Fibroblast of skin of left biceps (primary cell): ENCODE measurements at places on chromosomes 5 and 9.
A peak's percentile ranks its signal among the peaks of the same experiment; 100 is the strongest.

GRCh38 chr5:65760504-65761275 lies 38.7 kb downstream of the NLN start:
- peak; percentile 35 for DNase-seq

DNA sequence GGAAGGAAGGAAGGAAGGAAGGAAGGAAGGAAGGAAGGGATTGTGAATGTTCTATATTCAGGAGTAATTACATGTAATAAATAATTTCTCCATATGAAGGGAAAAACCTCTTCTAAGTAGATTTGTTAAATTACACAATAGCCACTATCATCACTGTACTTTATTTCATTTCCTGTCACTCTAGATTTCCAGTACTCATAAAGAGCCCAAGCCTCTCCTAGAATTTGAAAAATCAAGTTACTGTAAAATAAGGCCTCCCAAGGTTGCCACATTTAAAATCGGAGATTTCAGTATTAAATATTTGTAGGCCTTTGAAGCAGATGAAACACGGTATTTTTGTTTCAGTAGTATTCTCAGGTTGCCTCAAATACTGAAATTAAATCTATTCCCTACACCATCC lies 499.0 kb downstream of the CDH10 start:
- DNase-seq, result no peak

DNA sequence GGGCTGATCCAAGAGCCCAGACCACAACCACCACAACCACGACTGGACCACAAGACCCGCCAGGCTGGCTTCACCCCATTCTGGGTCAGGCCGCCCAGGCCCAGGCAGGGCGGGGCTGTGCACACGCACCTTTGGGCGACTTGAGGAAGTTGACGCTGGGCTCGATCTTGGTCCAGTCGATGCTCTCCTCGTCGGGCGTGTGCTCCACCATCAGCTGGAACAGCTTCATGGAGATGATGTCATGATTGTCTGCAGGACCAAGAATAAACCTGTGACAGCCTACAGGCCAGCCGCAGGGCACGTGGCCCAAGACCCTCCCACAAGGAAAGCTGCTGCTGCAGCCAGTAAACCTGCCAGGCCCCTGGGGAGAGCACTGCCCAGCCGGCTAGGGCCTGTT lies 17.3 kb downstream of the LMAN2 start:
- DNase-seq, result no peak

DNA sequence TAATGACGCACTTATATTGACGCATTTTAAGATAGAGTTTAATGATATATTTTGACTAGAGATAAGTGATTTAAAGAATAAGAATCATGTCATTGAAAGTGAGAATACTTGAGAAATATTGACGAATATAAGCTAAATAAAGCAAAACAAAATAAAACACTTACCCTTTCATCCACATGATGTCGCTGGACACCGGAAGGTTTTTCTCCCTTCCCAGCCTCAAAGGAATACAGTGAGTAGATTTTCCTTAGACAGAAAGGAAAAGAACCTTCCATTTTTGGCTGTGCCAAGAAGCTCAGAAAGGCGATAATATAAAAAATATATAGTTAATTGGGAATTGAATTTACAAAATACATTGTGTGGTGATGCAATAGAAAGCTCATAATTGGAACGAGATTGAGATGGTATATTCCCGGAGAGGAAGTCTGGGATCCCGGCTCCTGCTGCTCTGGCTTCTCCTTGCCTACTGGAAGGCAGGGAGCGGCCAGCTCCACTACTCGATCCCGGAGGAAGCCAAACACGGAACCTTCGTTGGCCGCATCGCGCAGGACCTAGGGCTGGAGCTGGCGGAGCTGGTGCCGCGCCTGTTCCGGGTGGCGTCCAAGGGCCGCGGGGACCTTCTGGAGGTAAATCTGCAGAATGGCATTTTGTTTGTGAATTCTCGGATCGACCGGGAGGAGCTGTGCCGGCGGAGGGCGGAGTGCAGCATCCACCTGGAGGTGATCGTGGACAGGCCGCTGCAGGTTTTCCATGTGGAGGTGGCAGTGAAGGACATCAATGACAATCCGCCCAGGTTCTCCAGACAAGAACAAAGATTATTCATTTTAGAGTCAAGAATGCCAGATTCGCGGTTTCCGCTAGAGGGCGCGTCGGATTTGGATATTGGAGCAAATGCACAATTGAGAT lies at the start of gene PCDHA5:
TSS of gene PCDHA5 (plus strand) at position 239 of the 906 bp plus-strand sequence.
- DNase-seq, result no peak

DNA sequence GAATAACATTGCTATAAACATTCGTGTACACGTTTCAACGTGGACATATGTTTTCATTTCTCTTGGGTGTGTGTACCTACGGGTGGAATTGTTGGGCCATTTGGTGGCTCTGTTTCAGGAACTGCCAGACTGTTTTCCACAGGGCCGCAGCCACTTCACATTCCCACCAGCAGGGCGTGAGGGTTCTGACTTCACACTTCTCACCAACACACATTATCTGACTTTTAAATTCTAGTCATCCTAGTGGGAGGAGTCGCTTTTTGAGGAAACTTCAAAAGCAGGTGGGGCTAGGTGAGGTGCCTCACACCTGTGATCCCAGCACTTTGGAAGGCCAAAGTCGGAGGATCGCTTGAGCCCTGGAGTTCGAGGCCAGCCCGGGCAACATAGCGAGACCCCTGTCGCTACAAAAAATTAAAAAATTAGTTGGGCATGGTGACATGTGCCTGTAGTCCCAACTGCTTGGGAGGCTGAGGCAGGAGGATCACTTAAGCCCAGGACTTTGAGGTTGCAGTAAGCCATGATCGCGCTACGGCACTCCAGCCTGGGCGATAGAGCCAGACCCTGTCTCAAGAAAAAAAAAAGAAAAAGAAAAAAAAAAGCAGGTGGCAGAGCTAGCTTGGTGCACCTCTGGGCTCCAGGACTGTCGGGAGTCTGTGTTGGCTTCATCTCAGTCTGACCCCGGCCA lies 28.5 kb downstream of the TSPAN17 start:
- no peak for DNase-seq

GRCh38 chr9:70678153-70678552 lies 263.7 kb upstream of the KLF9 start:
- DNase-seq, result no peak

DNA sequence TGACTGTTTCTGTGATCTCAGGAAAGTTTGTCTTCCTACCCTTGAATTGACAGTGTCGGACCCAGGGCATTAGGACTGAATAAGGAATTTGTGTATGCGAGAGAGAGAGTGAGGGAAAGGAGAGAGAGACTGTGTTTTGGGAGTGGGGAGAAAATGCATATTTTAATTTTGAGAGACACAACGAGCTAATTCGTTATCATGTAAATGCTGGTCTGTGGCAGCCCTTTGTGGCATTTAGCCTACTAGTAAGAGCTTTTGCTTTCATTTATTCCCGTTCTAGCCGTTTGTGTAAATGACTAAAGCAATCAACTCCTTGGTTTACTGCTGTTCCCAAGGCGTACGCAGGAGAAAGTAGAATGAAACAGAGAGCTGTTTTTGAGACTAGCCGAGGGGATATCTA lies 79.8 kb upstream of the MAMDC2 start:
- no peak for DNase-seq
